ENCODE measurements at places on chromosomes 11 and 22. TPM values are rescaled to one million over a fixed set of nuclear protein-coding genes. Genes with fewer than 3 reads are reported as not detected.

OR2AG2 gene
- 0.06 TPM for polyA plus RNA-seq

CNTN5 gene
- polyA plus RNA-seq, result 24.5 TPM

THRSP gene
- polyA plus RNA-seq, result 0.15 TPM

CDHR5 gene
- 44.0 TPM for polyA plus RNA-seq

DLG2 gene
- 12.0 TPM for polyA plus RNA-seq

FERMT3 gene
- polyA plus RNA-seq, result 4.8 TPM

MRGPRF gene
- polyA plus RNA-seq, result 17.9 TPM

EFCAB6 gene
- polyA plus RNA-seq, result 4.7 TPM

DGAT2 gene
- 2.2 TPM for polyA plus RNA-seq

OR2D2 gene
- polyA plus RNA-seq, result not detected

IGF2 gene
- polyA plus RNA-seq, result 1,045 TPM

KCNA4 gene
- polyA plus RNA-seq, result 0.11 TPM

TECTA gene
- 2.0 TPM for polyA plus RNA-seq

GLYATL2 gene
- 2.3 TPM for polyA plus RNA-seq

MISFA gene
- 4.5 TPM for polyA plus RNA-seq

OR51B2 gene
- not detected for polyA plus RNA-seq

DMC1 gene
- polyA plus RNA-seq, result 4.9 TPM

NFAM1 gene
- 0.72 TPM for polyA plus RNA-seq

KDM4F gene
- polyA plus RNA-seq, result not detected

MIAT gene
- polyA plus RNA-seq, result 1.4 TPM

GSTT2B gene
- 4.7 TPM for polyA plus RNA-seq

LRRC56 gene
- 1.4 TPM for polyA plus RNA-seq

SCO2 gene
- polyA plus RNA-seq, result 7.6 TPM

APOA5 gene
- not detected for polyA plus RNA-seq

APOBEC3H gene
- polyA plus RNA-seq, result 0.20 TPM

RHOD gene
- polyA plus RNA-seq, result 8.9 TPM

KCNK4 gene
- polyA plus RNA-seq, result not detected

CRACR2B gene
- polyA plus RNA-seq, result 3.6 TPM

TBX1 gene
- 0.59 TPM for polyA plus RNA-seq

HBG1 gene
- 6.7 TPM for polyA plus RNA-seq

IGLL5 gene
- 0.48 TPM for polyA plus RNA-seq

SAA1 gene
- polyA plus RNA-seq, result not detected

SLC6A5 gene
- 0.14 TPM for polyA plus RNA-seq

ASPHD2 gene
- polyA plus RNA-seq, result 1.6 TPM

KCNQ1 gene
- 13.0 TPM for polyA plus RNA-seq

SCGB1C1 gene
- not detected for polyA plus RNA-seq

PANX1 gene
- polyA plus RNA-seq, result 28.2 TPM

PDE2A gene
- 10.4 TPM for polyA plus RNA-seq

CRYBB3 gene
- not detected for polyA plus RNA-seq

TBX10 gene
- polyA plus RNA-seq, result not detected

MLC1 gene
- polyA plus RNA-seq, result 0.85 TPM

MPPED2 gene
- 58.4 TPM for polyA plus RNA-seq

AGBL2 gene
- 8.6 TPM for polyA plus RNA-seq

BAD gene
- 53.8 TPM for polyA plus RNA-seq

LMO1 gene
- 0.68 TPM for polyA plus RNA-seq

SDF2L1 gene
- 8.8 TPM for polyA plus RNA-seq

CALCA gene
- 0.26 TPM for polyA plus RNA-seq

IGLL1 gene
- polyA plus RNA-seq, result 0.39 TPM

FGF4 gene
- polyA plus RNA-seq, result not detected

FEN1 gene
- polyA plus RNA-seq, result 38.2 TPM

SMIM38 gene
- 0.42 TPM for polyA plus RNA-seq

NLRP6 gene
- 0.04 TPM for polyA plus RNA-seq

CLCF1 gene
- polyA plus RNA-seq, result 5.4 TPM

KCNQ1OT1 gene
- polyA plus RNA-seq, result 0.73 TPM

F2 gene
- 0.41 TPM for polyA plus RNA-seq

FAM89B gene
- polyA plus RNA-seq, result 19.7 TPM

IL17REL gene
- 0.04 TPM for polyA plus RNA-seq
